ENCODE measurements at places on chromosomes 4 and X. TPM values are rescaled to one million over a fixed set of nuclear protein-coding genes. Genes with fewer than 3 reads are reported as not detected.

DMRTC1B gene
- 1.00 TPM for total RNA-seq

MAGEA9 gene
- not detected for total RNA-seq

MAGEB17 gene
- total RNA-seq = not detected

RPS6KA6 gene
- not detected for total RNA-seq

LEF1 gene
- 335 TPM for total RNA-seq

FUNDC1 gene
- total RNA-seq = 4.6 TPM
